ENCODE measurements at places on chromosomes 6 and 20.

DNA sequence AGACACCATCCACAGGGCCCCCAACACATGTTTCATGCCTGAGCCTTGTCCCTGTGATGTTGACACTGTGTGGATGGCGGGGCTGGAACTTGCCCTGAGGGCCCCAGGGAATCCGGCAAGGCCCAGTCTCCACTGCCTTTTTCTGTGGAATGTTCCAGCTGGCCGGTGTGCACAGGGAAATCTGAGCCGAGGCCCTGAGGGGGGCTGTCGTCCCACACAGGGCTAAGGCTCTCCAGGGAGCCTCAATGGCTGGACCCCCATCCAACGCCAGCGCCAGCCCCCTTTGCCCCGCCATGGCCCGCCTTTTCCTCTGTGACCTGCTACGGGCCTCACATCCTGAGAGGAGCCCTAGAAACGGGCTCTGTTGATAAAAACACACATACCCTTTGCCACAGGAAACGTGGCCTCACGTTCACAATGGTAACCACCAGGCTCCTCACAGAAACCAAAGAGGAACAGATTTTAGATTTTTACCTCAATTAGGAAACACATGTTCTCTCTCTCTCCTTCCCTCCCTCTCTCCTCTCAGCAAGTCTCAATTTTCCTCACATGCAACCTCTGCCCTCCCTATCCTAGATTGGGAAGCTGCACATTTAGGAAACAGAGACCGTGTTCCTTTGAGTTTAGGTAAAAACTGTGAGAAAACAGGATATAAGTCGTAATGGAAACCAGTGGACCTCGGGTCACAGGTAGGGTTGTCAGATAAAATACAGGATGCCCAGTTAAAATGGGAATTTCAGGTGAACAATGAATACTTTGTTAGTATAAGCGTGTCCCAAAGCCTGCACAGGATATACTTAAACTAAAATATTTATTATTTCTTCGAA lies 13.7 kb upstream of the ZNF831 start:
- H3K27ac ChIP-seq, result no peak overlapping the region
- H3K27me3 ChIP-seq, result no peaks in the 10 kb centered on the region

GRCh38 chr20:10314198-10314597 lies 95.6 kb downstream of the SNAP25 start:
- peak overlapping the region; percentile 57 for H3K27ac ChIP-seq
- no peaks in the 10 kb centered on the region for H3K27me3 ChIP-seq
- H3K36me3 ChIP-seq, result no peaks in the 10 kb centered on the region
- DNase-seq, result no peak
- H3K4me1 ChIP-seq, result peaks cover 4% of the 10 kb centered on the region
- no peak overlapping the region for H3K4me3 ChIP-seq

GRCh38 chr20:49637046-49637637 lies 69.2 kb upstream of the PTGIS start:
- H3K4me3 ChIP-seq, result no peak overlapping the region
- H3K27ac ChIP-seq, result no peak overlapping the region
- H3K4me1 ChIP-seq, result no peaks in the 10 kb centered on the region
- H3K36me3 ChIP-seq, result peaks cover 13% of the 10 kb centered on the region
- H3K27me3 ChIP-seq, result no peaks in the 10 kb centered on the region
- no peak for DNase-seq

GRCh38 chr6:75167325-75167724 lies 38.5 kb downstream of the COL12A1 start:
- no peak overlapping the region for H3K27ac ChIP-seq
- no peaks in the 10 kb centered on the region for H3K4me1 ChIP-seq
- no peak overlapping the region for H3K4me3 ChIP-seq

DNA sequence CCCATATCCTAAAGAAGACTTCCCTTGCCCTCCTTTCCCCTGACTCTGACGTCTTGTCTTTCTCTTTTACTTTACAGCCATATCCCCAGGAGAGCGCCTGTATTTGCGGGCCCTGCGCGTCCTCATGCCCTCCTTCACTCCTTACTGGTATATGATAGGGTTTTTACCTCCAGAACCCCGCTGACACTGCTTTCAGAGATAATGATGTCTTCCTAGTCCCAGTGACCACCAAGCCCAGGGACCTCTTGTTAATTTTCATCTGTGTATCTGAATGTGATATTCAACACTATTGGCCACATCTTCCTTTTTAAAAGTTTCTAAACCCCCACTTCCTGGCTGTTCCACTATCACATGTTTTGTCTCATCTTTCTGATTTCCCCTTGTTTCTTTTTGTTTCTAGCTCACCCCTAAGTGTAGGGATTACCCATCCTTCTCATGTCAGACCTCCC lies 102.0 kb downstream of the HIVEP1 start:
- no peaks in the 10 kb centered on the region for H3K27me3 ChIP-seq
- H3K4me3 ChIP-seq, result no peak overlapping the region
- no peak overlapping the region for H3K27ac ChIP-seq
- H3K36me3 ChIP-seq, result no peaks in the 10 kb centered on the region
- DNase-seq, result no peak

DNA sequence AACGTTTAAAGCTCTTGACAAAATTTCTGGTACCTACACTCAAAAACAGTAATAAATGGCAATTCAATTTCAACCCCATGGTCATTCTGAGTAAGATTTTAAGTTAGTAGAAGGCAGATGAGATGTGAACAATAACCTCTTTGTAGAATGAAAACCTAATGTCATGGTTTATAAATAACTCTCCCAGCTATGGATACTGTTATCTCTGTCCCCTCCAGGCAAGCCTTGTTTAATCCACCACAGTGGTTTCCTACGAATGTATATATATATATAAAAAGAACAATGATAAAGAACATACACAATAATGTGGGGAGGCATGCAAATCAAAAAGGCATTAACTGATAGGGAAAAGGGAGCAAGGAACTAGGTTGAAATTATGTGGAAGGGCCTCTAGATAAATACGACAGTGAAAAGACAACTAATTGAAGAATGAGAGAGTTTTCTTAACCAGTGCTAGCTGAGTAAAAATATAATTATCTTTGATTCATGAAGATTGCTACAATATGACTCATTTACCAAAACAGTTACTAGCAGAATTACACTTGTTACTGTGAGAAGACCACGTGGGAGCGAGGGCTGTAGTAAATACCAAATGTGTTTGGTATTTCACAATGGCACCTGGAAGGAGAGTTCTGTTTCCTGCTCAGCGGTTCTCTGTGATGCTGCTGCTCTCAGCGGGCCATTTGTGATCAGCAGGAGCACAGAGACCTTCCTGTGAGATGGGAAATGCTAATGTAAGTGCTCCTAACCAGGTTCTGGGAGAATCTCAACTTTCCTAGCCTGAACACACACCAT lies 173.7 kb downstream of the MBOAT1 start:
- H3K4me3 ChIP-seq, result no peak overlapping the region
- no peaks in the 10 kb centered on the region for H3K36me3 ChIP-seq
- H3K27me3 ChIP-seq, result no peaks in the 10 kb centered on the region
- no peak overlapping the region for H3K27ac ChIP-seq

GRCh38 chr20:22324505-22324904 lies 259.9 kb downstream of the FOXA2 start:
- no peaks in the 10 kb centered on the region for H3K27me3 ChIP-seq
- no peak overlapping the region for H3K4me3 ChIP-seq
- no peaks in the 10 kb centered on the region for H3K4me1 ChIP-seq
- H3K36me3 ChIP-seq, result no peaks in the 10 kb centered on the region

DNA sequence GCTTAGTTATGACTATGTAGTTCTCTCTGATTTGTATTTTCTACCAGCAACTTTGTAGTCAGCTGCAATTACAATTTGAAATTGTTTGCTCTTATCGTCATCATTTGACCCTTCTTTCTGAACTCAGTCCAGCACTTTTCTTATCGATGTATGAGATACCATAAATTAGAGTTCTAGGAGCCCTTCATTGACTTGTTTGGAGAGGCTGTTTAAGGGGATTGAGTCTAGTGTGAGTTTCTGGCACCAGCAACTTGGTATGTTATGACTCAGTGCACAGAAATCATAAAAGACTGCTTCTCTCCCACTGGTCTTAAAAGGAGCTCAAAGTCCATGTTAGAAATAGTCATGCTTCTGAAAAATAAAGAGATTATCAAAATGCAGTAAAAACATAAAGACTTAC lies 190.3 kb downstream of the TENT5A start:
- no peak for DNase-seq
- peak overlapping the region; percentile 32 for H3K4me3 ChIP-seq
- H3K4me1 ChIP-seq, result no peaks in the 10 kb centered on the region

- no peak overlapping the region for H3K27ac ChIP-seq
- H3K27me3 ChIP-seq, result peaks cover 6% of the 10 kb centered on the region
- H3K36me3 ChIP-seq, result no peaks in the 10 kb centered on the region
- no peak overlapping the region for H3K4me3 ChIP-seq
- no peak for DNase-seq
- no peaks in the 10 kb centered on the region for H3K4me1 ChIP-seq
Measured at GRCh38 chr20:38604873-38605303, 3.3 kb downstream of the ARHGAP40 start.

DNA sequence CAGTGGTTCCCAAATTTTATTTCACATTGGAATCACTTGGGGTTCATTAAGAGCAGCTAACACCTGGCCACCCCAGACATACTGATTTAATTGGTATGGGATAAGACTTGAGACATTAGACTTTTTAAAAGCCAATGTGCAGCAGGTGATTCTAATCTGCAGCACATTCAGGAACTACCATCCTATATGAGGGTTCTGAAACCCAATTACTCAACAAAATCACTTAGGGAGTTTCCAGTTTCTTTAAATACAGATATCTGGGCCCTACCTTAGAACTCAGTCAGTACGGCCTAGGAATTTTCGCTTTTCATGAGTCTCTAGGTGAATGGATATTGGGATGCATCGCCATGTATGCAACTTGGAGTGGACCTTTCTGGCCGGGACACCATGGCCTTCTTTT lies 24.0 kb upstream of the L3MBTL3 start:
- no peaks in the 10 kb centered on the region for H3K27me3 ChIP-seq
- H3K4me3 ChIP-seq, result no peak overlapping the region
- DNase-seq, result no peak
- H3K4me1 ChIP-seq, result no peaks in the 10 kb centered on the region

GRCh38 chr20:3046677-3047462 lies 1.0 kb downstream of the MRPS26 start:
- no peaks in the 10 kb centered on the region for H3K27me3 ChIP-seq
- H3K4me1 ChIP-seq, result no peaks in the 10 kb centered on the region
- DNase-seq, result no peak
- H3K4me3 ChIP-seq, result peak overlapping the region; percentile 81
- peaks cover 7% of the 10 kb centered on the region for H3K36me3 ChIP-seq

DNA sequence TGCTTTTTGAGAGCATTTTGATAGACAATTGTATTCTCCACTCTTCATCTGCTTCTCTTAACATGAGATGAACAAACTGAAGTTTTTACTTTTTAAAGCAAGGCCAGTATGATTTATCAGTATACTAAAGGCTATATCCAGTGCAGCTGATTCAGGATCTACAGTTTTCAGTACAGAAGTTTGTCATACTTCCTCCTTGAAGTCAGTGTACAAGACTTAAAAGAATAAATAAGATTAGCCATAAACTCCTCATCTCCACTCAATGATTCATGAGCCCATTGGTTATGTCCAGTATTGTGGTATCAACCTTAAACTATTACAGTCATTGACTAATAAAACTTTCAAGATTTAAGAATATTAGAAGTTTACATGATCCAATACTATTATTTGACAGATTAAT lies 374.8 kb upstream of the EPHA7 start:
- no peak for DNase-seq
- H3K4me3 ChIP-seq, result no peak overlapping the region
- H3K27me3 ChIP-seq, result no peaks in the 10 kb centered on the region
- H3K4me1 ChIP-seq, result no peaks in the 10 kb centered on the region
- H3K27ac ChIP-seq, result no peak overlapping the region

GRCh38 chr6:290111-290922 lies 2.0 kb upstream of the DUSP22 start:
- H3K4me3 ChIP-seq, result no peak overlapping the region
- no peak overlapping the region for H3K27ac ChIP-seq
- no peaks in the 10 kb centered on the region for H3K27me3 ChIP-seq

Data from aorta (tissue), 5 donors.